C1 segment of cervical spinal cord (tissue), 14 donors: ENCODE measurements at places on chromosomes 1 and 21.

DNA sequence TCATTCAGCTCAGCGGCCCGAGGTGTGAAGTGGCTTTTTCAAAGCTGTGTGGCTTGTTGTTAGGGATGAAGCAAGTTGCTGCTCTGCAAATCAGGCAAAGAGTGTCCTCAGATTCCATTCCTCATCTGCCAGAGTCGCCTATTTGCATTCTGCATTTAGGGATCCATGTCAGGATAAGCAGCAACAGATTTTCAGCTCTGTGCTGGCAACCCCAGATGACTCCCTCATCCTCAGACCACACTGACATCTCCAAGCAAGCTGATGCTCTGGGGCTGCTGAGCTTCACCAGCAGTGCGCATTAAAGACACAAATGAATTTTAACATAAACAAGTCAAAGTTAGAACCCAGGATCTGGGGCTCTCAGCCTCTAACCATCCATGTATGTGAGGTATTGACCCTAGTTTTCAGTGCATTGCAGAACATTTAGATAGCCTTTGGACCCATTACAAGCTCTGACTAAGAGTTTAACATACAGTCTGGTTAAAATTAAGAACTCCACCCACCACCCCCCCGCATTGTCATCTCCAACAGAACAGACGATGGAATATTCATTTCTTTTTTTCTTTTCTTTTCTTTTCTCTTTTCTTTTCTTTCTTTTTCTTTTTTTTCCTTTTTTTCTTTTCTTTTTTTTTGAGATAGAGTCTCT lies 10.9 kb downstream of the CFAP107 start:
- no peak for DNase-seq

- DNase-seq = no peak
Observed at GRCh38 chr1:209704584-209704983, at the start of gene HSD11B1. Gene HSD11B1 (plus strand): TSS chr1:209704846. CDS start chr1:209704943, 97 bp downstream.

GRCh38 chr1:236492378-236492777 lies 31.4 kb upstream of the LGALS8 start:
- DNase-seq = no peak

DNA sequence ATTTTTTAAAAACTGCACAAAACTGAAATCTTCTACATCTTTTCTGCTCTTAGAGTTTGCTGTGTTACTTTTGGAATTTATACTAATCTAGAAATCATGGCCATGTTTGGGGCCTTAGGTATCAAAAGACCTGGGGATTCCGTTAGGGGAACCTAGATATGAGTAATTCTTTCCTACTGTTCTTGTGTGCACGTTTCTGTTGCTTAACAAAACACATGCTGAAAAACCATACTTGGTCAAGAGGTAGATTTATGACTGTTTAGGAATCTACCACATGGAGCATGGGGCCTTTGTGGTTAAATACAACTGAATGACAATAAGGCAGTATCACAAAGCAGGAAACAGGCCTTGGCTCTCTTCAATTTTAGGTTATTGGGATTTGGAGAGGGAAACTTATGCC lies 291.9 kb upstream of the USP25 start:
- no peak for DNase-seq

- no peak for DNase-seq
Observed at GRCh38 chr1:63063367-63063766, 259.0 kb upstream of the FOXD3 start.
